ENCODE measurements at places on chromosomes 4 and X.

DNA sequence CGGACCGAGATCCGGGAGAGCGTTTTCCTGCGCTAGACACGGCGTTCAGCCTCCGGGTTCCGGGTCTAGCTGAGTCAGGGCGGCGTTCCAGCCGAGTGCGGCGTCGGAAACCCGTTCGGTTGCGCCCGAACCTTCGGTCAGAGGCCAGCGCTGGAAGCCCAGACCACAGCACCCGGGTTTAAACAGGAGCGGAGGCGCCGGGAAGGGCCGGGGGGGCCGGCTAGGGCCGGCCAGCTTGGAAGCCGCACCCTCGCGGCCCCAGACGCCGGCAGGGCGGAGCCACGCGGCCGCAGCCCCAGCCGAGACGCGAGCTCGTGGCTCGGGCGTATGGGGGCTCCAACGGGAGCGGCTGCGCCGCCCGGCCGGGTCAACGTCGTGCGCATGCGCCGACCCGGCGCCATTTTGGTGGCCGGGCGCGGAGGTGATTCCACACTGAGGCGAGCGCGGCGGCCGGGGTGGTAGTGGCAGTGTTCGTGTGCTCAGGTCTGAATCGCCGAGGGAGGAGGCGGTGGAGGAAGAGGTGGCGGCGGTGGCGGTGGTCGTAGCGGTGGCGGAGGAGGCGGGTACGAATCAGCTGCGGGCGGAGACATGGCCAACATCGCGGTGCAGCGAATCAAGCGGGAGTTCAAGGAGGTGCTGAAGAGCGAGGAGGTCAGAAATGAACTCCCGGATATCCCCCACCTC, at the start of gene UBE2K:
Gene UBE2K, plus strand, starts transcription at position 397 of the 684 bp plus-strand sequence. Its CDS starts 192 bp downstream, at position 589.
- H3K4me3 ChIP-seq: peak within 1 kb of the TSS; percentile 90
- no peaks in the 10 kb centered on the region for H3K27me3 ChIP-seq
- peaks cover 3% of the 10 kb centered on the region for H3K36me3 ChIP-seq
- H3K27ac ChIP-seq: peak within 1 kb of the TSS; percentile 99
- DNase-seq: peak; percentile 95

- no peak overlapping the region for H3K4me3 ChIP-seq
- H3K27me3 ChIP-seq: no peaks in the 10 kb centered on the region
- DNase-seq: no peak
- no peaks in the 10 kb centered on the region for H3K36me3 ChIP-seq
Measured at GRCh38 chr4:181863856-181864255, 379.3 kb upstream of the TENM3 start.

DNA sequence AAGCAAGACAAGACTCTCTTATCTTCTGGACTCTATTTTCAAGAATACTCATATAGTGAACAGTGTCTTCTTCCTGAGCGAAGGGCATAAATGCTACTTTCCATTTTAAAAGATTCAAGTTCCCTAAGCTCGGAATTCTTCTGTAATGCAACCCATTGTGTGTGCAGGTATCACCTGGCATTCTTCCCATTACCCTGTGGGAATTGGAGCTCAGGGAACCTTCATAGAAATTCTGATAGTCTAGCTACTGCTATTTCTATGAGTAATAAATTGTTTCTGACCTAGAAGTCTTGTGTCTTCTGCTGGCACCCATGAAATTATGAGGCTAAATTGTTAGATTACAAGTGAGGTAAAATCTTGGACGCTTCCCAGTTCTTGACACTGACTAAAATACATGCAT, 324.1 kb upstream of the DIPK2B start:
- peaks cover 8% of the 10 kb centered on the region for H3K27me3 ChIP-seq
- no peak overlapping the region for H3K27ac ChIP-seq
- no peak overlapping the region for H3K4me3 ChIP-seq
- no peaks in the 10 kb centered on the region for H3K36me3 ChIP-seq
- no peaks in the 10 kb centered on the region for H3K4me1 ChIP-seq
- DNase-seq: no peak

DNA sequence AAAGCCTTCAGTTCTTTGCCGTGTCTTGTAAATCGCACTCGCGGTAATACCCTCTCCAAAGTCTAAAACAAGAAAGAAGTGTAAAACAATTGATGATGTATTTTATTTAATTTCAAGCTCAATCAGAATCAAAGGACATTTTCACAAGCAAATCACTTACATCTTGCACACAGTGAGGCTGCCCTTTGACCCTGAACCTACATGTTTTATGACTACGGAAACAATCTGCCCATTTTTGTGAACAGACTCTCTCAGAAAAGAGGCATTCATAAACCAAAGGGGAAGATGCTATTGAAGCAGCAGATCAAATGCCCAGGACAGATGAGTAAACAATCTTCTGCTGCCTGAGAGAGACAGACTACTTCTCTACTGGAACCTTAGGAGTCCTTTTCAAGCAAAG, 76.0 kb upstream of the DDX60 start:
- no peak overlapping the region for H3K27ac ChIP-seq
- DNase-seq: no peak
- no peak overlapping the region for H3K4me3 ChIP-seq
- peaks cover 2% of the 10 kb centered on the region for H3K36me3 ChIP-seq
- no peaks in the 10 kb centered on the region for H3K4me1 ChIP-seq

DNA sequence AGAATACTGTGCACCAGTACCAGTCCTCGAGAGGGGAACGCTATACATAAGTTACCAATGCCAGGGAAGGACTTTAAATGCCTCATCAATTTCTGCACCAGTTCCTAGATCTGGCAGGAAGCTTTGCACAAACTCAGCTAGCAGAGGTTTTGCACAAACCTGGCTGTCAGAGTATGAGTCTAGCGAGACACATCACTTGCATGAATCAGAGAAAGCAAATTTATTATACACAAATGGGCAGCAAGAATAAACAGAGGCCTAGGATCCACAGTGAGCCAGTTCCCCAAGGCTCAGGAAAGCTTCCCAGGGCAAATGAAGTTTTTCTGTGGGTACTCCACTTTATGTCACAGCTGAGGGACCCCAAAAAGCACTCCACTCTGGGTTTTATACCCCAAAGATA, 523.5 kb downstream of the CFAP47 start:
- H3K4me3 ChIP-seq: no peak overlapping the region
- H3K27me3 ChIP-seq: no peaks in the 10 kb centered on the region
- no peaks in the 10 kb centered on the region for H3K4me1 ChIP-seq
- no peak overlapping the region for H3K27ac ChIP-seq
- H3K36me3 ChIP-seq: no peaks in the 10 kb centered on the region

Data from activated T-cell treated with anti-CD3 and anti-CD28 coated beads, Interleukin-2, amount 50 U/mL, for 72 hours (primary cell).